ENCODE measurements at places on chromosomes 13 and 19. TPM values are rescaled to one million over a fixed set of nuclear protein-coding genes. Genes with fewer than 3 reads are reported as not detected.

The CACNG7 gene
- total RNA-seq: not detected

The KLK2 gene
- total RNA-seq: not detected

The KIR2DL1 gene
- not detected for total RNA-seq

The TMEM147 gene
- total RNA-seq: 41.9 TPM

The ZNF729 gene
- total RNA-seq: not detected

The LGALS7 gene
- not detected for total RNA-seq

The ZNF799 gene
- 10.1 TPM for total RNA-seq

The SIGLEC8 gene
- not detected for total RNA-seq

Measured in CD4-positive, alpha-beta memory T cell (primary cell).